ENCODE measurements at places on chromosomes 7 and 10.

GRCh38 chr7:10022957-10023356 is 950.7 kb upstream of the PHF14 start:
- no peak for DNase-seq

- no peak for DNase-seq
Measured at GRCh38 chr10:79356104-79356503, 8.8 kb downstream of the PPIF start.

DNA sequence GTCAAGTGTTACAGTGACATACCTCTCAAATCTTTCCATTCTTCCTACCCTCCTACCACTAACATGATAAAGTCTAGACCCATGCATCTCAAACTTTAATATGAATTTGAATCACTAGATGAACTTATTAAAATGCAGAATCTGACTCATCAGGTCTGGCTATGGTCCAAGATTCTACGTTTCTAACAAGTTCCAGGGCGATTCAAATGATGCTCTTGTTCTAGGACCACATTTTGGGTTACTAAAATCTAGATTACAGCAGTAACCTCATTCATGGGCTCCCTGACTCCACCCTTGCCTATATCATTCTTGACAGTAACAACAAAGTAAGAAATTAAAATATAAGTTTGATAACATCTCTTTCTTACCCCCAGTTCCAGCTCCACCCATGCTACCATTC is 124.8 kb upstream of the LSM8 start:
- DNase-seq, result no peak

- DNase-seq, result no peak
Measured at GRCh38 chr10:35341521-35341920, 5.2 kb downstream of the CCNY start.

- DNase-seq, result no peak
Measured at GRCh38 chr10:63720676-63721075, 199.5 kb downstream of the REEP3 start.

- DNase-seq, result no peak
Measured at GRCh38 chr7:10875080-10875479, 98.6 kb upstream of the PHF14 start.

DNA sequence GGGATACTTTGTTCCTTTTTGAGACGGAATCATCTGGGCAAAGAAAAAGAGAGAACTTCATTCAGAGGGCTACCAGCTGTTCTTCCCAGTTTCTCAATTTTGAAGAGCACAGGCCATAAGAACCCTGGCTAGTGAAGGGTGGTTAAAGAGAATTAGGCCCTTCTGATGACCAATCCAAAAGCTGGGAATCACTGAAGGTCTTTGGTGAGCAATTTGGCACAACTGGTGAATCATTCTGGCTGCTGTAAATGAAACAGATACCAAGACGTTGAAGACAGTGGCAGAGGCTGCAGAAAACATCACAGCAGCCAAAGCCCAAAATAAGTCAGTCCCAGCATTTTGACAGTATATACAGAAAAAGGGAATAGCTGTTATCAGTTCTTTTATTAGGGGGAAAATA is 5.1 kb downstream of the RAPGEF5 start:
- DNase-seq, result no peak

- DNase-seq, result no peak
Measured at GRCh38 chr7:136230210-136230609, 253.1 kb upstream of the MTPN start.

GRCh38 chr10:80537086-80537735 is 491 bp upstream of the SH2D4B start:
- peak; percentile 22 for DNase-seq

GRCh38 chr7:115099906-115100305 is 178.0 kb downstream of the MDFIC start:
- no peak for DNase-seq

GRCh38 chr7:132509643-132510042 is 66.6 kb downstream of the PLXNA4 start:
- DNase-seq, result no peak

DNA sequence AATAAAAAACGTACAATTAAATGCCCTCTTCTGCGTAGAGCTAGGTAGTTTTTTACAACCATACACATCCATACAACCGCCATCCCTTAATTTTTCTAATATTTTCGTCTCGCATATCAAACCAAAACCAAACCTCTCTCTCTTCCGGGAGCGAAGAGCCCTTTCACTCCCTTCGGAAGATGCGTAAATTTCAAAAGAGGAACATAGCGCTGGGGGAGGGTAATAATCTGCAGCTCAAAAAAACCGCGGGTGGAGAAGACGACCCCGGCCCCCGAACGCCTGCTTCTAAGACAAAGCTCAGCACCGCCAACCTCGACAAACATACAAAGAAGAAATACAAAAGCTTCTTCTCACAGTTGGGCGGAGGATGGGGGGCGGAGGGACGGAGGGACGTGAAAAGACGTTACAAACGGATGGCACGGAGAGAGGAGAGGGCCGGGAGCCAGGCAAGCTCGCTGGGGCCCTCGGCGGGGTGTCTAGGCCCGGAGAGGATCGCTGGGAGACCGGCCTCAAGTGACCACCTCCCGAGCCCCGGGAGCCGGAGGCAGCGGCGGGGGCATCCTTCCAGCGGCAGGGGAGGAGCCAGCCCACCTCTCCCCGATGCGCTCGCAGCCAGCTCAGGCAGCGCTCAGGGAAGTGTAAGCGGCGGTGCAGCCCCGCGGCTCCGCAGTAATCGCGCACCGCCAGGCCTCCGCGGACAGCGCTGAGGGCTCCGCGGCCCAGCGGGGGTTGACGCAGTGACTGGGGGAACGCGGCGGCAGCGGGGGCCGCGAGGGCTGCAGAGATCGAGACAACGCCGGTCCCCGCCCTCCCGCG is 851 bp downstream of the MKRN1 start:
- no peak for DNase-seq

- no peak for DNase-seq
Measured at GRCh38 chr10:23293145-23293724, 51.4 kb downstream of the C10orf67 start.

DNA sequence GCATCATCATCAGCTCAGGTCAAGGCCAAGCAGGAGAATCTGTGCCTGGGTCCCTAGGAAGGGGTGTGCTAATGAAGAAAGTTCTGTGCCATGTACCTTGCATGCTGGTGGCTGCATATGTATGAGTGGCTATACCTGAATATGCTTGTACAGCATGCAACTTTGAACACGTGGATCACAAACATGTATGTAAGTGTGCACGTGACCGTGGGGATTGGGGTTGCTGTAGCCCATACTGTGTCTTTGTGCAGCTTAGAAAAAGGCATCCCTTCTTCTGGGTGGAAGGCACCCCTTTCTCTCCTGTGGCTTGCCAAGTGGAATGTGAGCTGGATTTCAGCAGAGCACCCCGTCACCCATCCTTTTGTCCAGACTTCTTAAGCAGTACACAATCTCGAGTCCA is 13.8 kb downstream of the EMX2 start:
- no peak for DNase-seq

- DNase-seq, result no peak
Measured at GRCh38 chr10:82150123-82150900, 275.3 kb downstream of the NRG3 start.

GRCh38 chr7:68470836-68471435 is 1127.3 kb upstream of the AUTS2 start:
- DNase-seq, result no peak

DNA sequence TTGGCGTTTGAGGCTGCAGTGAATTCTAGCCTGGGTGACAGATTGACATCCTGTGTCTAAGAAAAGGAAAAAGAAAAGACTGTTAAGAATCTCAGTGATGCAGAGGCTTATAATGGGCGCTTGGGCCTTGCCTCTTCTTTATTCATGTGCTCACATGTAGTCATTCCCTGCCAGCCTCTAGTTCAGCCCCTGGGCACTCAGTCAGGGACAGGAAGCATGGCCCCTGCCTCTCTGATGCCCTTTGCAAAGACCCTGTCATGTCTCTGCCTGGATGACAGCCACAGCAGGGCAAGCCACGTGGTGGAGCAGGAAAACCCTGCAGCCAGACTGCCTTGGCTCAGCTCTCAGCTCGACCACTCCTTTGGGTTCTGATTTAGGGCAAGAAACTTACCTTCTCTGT is 368.9 kb downstream of the RPS24 start:
- no peak for DNase-seq

Measured in coronary artery (tissue), 2 donors.